HAP-1 (cell line): ENCODE measurements at places on chromosomes 11 and 22.

DNA sequence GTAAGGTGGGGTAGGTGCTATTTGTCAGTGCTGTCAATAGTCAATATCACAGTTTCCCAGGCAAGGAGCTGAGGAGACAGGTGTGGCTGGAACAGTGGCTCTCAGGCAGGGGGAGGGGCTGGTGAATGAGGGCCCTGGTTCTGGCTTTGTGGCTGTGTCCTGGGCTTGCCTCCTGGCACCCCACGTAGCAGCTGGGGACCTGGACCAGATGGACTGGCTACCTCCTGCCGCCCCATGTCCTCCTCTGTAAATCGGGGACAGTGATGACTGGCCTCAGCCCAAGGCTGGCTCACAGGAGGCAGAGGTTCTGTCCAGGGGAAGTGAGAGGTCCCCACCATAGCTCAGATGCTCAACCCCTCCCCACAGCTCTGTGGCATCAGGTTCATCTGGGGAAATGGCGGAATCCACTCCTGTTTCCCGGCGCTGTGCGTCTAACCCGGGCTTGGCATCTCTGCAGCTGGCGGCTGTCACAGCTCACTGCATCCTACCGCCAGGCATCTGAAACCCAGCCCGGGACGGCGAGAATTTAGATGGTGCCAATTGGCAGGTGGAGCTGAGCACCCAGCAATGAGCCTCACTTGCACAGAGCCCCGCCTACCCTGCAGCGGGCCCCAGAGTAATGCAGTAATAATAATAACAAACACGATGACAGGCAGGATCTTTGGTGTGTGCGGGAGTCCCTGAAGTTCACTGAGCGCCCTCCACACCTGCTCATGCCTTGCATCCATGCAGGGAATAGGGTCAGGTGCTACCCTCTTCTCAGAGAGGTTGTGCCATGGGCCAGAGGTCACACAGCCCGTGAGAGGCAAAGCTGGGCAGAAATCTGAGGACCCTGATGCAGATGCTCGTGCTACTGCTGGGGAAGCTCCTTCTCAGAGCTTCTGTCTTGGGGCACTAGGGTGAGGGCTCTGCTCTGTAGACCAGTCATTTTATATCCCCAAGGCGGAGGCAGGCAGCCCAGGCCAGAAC, 27.8 kb upstream of the SHISAL1 start:
- no peak for DNase-seq

GRCh38 chr11:14907411-14908213, 15.6 kb upstream of the CYP2R1 start:
- DNase-seq, result peak; percentile 87

GRCh38 chr22:41902016-41902415, 12.9 kb downstream of the SHISA8 start:
- DNase-seq, result no peak

DNA sequence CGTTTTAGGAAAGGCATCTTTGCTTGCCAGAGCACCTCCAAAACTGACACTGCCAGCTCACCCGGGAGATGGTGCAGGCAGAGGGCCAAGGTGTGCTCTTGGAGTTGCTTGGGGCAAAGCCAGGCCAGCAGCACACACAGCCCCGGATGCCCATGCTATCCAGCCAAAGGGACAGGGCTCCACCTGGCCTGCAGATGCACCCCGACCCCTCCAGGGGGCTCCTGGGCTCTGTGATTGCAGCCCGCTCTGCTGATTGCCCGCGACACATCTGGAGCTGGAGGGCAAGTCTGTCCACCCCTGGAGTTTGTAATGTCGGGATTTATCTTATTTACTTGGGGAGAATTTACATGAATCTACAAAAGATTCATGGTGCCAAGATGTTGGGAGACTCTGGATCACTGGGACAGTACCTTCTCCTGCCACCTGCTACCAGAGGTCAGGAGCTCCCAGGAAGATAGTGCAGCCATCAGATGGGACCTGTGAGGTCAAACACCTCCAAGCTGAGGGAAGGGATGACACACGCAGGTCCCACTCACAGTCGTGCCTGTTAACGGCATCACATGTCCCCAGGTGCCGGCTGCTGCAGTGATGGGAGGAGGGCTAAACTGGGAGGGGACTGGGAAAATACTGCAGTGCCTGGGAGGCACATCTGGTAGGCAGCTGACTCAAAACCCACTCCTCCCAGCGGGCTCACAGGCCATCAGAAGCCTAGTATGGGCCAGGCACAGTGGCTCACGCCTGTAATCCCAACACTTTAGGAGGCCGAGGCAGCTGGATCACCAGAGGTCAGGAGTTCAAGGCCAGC, 17.2 kb downstream of the CBX7 start:
- DNase-seq, result peak; percentile 77

DNA sequence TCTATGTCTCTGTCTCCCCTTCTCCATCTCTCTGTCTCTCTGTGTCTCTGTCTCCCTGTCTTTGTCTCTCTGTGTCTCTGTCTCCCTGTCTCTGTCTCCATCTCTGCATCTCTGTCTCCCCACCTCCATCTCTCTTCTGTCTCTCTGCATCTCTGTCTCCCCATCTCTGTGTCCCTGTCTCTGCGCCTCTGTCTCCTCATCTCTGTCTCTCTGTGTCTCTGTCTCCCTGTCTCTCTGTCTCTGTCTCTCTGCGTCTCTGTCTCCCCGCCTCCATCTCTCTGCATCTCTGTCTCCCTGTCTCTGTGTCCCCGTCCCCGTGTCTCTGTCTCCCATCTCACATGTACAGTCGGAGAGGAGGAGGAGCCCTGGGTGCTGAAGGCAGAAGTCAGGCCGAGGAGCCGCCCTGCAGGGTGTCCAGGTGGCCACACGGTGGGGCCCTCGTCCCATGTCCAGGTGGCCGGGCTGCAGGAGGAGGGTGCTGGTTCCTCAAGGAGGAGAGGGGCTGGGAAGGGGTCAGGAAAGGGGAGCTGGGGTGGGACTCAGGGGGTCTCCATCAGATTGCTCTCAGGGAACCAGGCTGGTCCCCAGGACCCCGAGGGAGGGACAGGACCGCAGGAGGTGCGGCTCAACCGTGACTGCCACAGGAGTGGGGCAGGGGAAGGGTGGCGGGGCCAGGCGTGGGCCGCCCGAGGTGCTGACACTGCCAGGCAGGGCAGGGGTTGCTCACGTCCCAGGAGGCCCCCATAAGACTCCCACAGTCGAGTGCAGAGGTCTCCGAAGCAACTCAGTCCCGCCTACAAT, 25.6 kb upstream of the TH start:
- peak; percentile 49 for DNase-seq

- no peak for DNase-seq
Observed at GRCh38 chr22:44211946-44212930, 31.5 kb downstream of the PARVG start.

DNA sequence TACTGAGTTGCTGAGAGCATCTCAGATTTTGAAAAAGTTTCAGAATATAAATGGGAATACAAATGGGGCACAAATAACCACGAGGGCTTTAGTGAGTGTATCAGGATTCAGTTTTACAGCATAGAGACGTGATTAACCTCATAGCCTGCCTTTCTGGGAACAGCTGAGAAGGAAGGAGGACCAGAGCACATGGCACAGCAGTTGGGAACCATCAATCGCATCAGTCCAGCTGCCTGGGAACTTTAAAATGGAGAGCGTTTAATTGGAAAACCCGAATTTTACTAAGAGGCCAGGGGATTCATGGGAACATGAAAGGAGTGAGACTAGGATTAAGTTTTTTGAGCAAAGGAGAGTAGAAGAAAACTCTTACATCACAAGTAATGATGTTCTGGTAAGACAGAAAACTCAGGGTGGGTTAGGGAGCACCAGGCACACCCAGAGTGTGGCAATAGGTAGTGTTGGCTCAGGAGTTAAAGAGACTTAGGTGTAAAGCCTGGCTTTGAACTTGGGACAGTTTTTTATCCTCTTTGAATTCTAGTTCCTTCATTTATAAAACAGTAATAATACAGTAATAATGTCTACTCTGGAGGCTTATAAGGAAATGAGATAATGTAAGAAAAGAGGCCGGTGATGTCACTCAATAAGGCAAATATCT, 40.2 kb downstream of the FZD4 start:
- DNase-seq, result no peak

DNA sequence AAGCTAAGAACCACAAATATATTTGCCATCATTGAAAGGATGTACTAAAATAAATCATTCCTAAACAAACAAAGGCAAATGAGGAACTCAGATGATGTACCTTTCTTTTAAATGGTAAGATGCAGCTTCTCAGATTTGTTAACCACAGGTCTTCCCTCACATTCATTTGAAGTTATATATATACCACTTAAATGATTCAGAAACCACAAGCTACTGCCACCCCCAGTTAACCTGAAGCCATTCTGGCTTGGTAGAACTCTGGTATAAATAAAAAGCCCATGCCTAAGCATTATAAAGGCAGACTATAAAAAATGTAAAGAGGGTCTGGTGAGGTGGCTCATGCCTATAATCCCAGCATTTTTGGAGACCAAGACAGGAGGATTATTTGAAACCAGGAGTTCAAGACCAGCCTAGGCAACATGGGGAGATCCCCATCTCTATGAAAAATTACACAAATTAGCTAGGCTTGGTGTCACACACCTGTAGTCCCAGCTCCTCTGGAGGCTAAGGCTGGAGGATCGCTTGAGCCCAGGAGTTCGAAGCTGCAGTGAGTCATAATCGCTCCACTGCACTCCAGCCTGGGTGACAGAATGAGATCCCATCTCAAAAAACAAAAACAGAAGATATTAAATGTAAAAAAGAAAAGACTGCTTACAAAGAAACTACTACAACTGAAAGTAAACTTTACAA, 1185.3 kb downstream of the JRKL start:
- DNase-seq, result no peak

GRCh38 chr11:75429902-75430713, 2.9 kb downstream of the KLHL35 start:
- DNase-seq, result peak; percentile 19

DNA sequence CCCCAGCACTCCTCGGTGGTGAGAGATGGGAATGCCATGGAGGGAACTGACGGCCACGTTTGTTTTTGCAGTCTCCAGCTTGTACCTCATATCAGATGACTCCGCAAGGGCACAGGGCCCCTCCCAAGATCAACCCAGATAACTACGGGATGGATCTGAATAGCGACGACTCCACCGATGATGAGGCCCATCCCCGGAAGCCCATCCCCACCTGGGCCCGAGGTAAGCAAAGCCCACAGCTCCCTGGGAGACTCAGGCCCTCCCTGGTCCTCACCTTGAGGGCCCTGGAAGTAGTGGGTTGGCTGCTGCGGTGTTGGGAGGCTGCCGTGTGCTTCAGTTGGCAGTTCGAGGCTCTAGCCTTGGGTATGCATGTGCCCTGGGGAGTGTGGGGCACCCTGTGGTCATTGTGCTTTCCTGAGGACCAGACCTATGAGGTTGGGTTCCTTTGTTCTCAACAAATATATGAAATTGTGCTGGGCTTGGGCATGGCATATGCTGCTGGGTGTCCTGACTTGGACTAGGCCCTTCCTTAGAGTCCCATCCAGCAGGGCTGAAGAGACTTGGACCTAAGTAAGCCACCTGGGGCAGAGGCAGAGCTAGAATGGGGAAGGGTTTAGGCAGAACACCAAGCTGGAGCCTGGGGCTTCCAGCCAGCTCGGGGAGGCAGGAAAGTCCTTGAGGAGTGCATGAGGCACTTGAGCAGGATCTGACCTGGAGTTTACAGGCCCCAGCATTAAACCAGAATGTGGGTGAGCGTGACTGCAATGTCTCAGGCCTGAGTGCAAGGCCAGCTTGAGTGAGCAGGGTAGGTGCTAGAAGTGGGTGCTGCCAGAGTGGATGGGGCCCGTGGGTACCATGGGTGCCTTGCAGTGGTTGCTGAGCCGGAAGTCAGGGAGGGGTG, 26.4 kb downstream of the INCENP start:
- DNase-seq, result peak; percentile 3

GRCh38 chr22:48887394-48888332, 940.0 kb downstream of the BRD1 start:
- DNase-seq, result no peak

- no peak for DNase-seq
Observed at GRCh38 chr11:6660712-6661111, 5.1 kb upstream of the DCHS1 start.

GRCh38 chr22:27075891-27076290, 418.5 kb downstream of the MIAT start:
- DNase-seq, result no peak

DNA sequence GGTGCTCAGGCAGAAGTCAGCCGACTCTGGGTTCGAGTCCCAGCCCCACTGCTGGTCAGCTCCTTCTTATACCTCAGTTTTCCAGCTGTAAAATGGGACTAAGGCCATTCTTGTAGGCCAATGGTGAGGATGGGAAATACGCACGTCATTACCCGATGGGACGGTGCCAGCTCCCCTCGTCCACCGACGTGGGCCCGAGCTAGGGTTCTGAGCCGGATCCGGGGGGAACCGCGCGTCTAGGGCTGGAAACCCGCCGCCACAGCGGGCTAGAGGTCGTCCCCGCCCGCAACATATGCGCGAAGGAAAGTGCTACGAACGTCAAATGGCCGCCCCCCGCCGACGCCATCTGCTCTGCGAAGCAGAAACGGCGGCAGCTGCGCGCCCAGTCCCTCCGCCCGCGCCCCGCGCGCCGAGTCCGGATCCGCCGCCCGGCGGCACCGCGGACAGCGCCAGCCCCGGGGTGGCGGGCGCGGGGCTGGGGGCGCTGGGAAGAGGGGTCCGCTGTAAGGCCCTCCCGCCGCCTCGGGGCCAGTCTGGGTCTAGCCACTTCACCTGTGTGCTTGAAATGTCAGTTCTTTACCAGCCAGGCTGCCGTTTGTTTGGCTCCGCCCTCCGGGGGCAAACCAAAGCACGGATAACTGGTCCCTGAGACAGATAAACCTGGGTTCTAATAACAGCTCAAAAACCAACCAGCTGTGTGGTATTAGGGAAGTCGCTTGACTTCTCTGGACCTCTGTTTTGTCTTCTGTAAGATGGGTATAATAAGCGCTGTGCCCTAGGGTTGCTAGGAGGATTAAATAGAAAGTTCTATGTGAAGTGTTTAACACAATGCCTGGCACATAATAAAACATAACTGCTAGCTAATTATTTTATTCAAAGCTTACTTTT, 103.5 kb upstream of the RCN1 start:
- no peak for DNase-seq

- DNase-seq, result no peak
Observed at GRCh38 chr11:19394525-19395016, 153.8 kb upstream of the E2F8 start.

GRCh38 chr22:44734278-44734677, 18.1 kb upstream of the ARHGAP8 start:
- no peak for DNase-seq

DNA sequence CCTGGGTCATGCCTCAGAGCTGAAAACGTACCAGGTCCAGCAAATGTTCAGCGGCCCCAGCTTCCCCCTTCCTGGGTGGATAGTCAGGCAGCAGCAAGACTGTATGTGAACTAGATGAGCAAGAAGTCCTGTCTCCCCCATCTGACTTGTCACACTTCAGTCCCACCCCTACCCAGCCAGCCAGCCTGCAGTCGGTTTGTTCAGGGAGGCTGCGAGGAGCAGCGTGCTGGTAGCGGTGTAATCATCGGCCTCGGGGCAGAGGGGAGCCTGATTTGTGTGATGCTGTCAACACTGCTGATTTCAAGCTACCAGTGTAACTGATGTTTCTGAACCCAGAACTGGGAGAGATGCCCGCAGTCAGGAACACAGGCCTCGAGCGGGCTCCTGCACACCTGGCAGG, 9.6 kb downstream of the TMEM258 start:
- no peak for DNase-seq

GRCh38 chr22:18056161-18056666, 21.6 kb upstream of the PEX26 start:
- DNase-seq, result no peak
